ENCODE measurements at places on chromosomes 13 and 19.
A peak's percentile ranks its signal among the peaks of the same experiment; 100 is the strongest.

DNA sequence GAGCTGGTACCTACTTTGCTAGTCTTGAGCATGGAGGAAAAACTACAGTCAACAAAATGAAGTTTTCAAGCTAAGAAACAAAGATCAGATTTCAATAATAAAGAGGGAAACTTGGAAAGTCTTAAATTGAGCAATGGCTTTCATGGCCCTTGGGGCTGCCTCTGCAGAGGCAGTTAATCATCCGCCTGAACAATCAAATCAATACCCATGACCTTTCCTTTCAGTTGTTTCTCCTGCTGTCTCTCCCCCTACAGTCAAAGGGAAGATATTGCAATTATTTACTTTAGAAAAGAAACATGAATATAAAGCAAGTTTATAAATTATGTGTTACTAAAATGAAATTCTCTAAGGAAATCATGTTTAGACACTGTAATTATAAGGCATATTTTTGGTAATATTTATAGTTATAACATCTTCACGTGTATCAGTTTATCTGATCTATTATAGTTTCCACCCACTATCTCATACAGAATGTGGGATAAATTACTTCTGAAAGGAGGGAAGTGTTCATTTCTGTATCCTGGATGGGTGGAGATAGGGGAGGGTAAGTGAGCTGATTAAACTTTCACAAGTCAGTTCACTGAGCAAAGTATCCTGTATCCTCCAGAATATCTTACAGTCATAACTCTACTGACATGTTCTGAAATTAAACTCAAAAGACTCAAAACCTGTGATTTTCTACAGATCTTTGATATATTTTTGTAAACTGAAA is 72.4 kb upstream of the TSC22D1 start:
- H3K4me3 ChIP-seq = no peak overlapping the region
- H3K4me1 ChIP-seq = no peaks in the 10 kb centered on the region
- no peaks in the 10 kb centered on the region for H3K27me3 ChIP-seq
- no peak overlapping the region for H3K27ac ChIP-seq
- H3K36me3 ChIP-seq = no peaks in the 10 kb centered on the region
- no peak for DNase-seq

GRCh38 chr19:2255982-2256685 is at the start of gene JSRP1:
Gene JSRP1, minus strand, starts transcription at chr19:2256417. Its CDS starts 1,103 bp downstream, at chr19:2255314.
- peaks cover 60% of the 10 kb centered on the region for H3K4me1 ChIP-seq
- H3K27me3 ChIP-seq = peaks cover 24% of the 10 kb centered on the region

- no peak overlapping the region for H3K27ac ChIP-seq
- no peaks in the 10 kb centered on the region for H3K4me1 ChIP-seq
- no peak for DNase-seq
- no peaks in the 10 kb centered on the region for H3K27me3 ChIP-seq
- H3K36me3 ChIP-seq = no peaks in the 10 kb centered on the region
These were observed 647.2 kb upstream of the KLHL1 start for GRCh38 chr13:70755456-70755855.

DNA sequence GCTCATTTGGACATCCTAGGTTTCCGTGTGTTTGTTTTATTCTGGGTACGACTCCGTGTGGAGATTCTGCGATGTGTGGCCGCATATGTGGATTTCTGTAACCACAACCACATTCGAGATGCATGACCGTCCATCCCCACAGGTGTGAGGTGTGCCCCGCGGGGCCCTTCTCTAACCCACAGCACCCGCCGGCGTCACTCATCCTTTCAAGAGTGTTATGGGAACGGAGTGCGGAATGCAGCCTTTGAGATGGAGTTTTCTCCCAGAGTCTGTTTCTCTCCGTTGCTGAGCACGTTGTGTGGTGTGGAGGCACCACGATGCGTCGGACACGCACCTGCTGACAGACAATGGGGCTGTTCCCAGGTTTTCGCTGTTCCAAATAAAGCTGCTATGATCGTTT is 40.0 kb downstream of the C13orf46 start:
- peaks cover 2% of the 10 kb centered on the region for H3K27me3 ChIP-seq
- H3K4me1 ChIP-seq = peaks cover 12% of the 10 kb centered on the region
- no peak for DNase-seq
- H3K36me3 ChIP-seq = no peaks in the 10 kb centered on the region
- H3K27ac ChIP-seq = no peak overlapping the region
- H3K4me3 ChIP-seq = no peak overlapping the region

DNA sequence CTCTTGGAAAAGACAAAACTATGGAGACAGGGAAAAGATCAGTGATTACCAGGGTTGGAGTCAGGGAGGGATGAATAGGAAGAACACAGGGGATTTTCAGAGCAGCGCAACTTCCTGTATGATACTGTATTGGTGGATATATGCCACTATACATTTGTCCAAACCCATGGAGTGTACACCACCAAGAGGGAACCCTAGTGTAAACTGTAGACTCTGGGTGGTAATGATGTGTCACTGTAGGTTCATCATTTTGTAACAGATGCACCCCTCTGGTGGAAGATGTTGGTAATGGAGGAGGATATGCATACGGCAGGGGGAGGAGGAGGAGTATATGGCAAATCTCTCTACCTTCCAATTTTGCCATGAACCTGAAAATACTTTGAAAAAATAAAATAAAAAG is 68.1 kb downstream of the UFM1 start:
- no peak overlapping the region for H3K4me3 ChIP-seq
- H3K27me3 ChIP-seq = no peaks in the 10 kb centered on the region
- H3K4me1 ChIP-seq = no peaks in the 10 kb centered on the region

DNA sequence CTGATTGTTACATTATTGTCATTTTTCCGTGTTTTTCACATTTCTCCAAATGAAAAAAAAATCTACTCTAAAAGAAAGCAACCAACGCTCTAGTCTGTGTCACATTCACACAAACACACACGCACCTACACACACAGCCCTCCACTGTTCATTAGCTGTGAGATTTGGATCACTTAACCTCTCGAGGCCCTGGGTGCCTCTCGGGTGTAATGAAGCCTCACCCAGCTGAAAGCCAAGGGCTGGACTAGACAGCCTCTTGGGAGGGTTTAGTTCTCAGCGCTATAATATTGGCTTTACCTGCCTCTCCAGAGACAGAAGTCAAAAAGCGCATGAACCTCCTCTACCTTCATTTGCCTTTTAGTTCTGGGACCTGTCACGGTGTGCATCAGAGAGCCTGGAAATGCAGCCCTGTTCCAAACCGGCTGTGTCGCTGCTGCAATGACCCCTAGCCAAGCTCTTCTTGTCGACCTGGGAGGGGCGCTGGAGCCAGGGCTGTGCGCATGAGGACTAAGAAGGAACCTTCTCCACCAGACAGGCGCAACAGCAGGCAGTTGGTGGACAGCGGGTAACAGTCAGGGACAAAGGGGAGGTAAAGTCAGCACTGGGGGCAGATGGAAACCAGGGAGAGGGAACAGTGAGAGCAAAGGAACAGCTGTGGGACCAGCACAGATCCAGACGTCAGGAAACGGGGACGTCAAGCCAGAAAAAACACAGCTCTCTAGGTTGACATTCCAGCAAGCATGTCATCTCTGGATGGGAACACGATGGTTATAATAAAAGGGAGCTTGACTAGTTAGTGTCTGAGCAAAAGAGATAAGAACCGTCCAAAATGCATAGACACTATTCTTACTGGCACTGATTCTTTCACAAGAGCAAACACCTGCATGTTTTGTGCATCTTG is 375.9 kb downstream of the EFNB2 start:
- no peak for DNase-seq
- no peak overlapping the region for H3K27ac ChIP-seq
- no peaks in the 10 kb centered on the region for H3K4me1 ChIP-seq
- H3K27me3 ChIP-seq = no peaks in the 10 kb centered on the region
- H3K36me3 ChIP-seq = no peaks in the 10 kb centered on the region
- H3K4me3 ChIP-seq = no peak overlapping the region

- H3K27ac ChIP-seq = no peak overlapping the region
- no peak for DNase-seq
- H3K36me3 ChIP-seq = no peaks in the 10 kb centered on the region
- no peak overlapping the region for H3K4me3 ChIP-seq
- no peaks in the 10 kb centered on the region for H3K4me1 ChIP-seq
- no peaks in the 10 kb centered on the region for H3K27me3 ChIP-seq
These were observed 34.3 kb upstream of the STARD13 start for GRCh38 chr13:33319859-33320258.

- DNase-seq = peak; percentile 38
- H3K36me3 ChIP-seq = no peaks in the 10 kb centered on the region
- H3K27me3 ChIP-seq = peaks cover 22% of the 10 kb centered on the region
- H3K27ac ChIP-seq = no peak overlapping the region
- H3K4me3 ChIP-seq = no peak overlapping the region
These were observed 495 bp downstream of the KCNA7 start for GRCh38 chr19:49071860-49072547.

DNA sequence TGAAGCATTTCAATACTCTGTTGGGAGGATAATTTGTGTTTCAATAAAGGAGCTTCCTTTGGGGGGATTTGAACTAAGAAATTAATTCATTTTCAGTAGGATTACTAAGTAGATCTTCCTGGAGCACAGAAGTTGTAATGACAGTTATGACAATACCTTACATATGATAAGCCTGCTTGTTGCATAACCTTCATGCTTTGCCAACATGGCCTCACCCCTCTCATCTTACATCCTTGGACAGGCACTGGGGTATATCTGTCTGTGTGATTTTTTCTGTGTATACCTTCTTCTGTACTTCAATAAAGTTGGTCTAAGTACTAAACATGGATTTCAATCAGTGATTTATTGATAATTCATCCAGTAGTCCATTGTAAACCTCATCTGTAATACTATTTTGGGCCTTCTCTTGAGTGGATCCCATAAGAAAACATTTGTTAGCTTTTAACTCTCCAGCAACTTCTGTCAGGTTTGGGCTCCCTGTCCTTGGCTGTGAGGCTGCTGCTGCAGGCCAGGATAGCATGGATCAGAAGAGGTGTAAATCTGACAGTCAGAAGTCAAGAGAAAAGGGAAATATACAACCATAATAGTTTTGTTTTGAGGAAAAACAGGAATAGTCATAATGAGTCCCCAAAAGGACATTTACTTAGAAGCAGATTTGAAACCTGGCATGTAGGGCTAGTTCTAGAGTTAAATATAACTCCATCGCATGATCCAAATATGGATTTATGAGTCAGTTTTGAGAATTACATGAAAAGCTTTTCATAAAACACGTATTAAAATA is 422.2 kb downstream of the KLF5 start:
- no peak for DNase-seq
- no peak overlapping the region for H3K4me3 ChIP-seq
- H3K27ac ChIP-seq = no peak overlapping the region
- no peaks in the 10 kb centered on the region for H3K27me3 ChIP-seq

DNA sequence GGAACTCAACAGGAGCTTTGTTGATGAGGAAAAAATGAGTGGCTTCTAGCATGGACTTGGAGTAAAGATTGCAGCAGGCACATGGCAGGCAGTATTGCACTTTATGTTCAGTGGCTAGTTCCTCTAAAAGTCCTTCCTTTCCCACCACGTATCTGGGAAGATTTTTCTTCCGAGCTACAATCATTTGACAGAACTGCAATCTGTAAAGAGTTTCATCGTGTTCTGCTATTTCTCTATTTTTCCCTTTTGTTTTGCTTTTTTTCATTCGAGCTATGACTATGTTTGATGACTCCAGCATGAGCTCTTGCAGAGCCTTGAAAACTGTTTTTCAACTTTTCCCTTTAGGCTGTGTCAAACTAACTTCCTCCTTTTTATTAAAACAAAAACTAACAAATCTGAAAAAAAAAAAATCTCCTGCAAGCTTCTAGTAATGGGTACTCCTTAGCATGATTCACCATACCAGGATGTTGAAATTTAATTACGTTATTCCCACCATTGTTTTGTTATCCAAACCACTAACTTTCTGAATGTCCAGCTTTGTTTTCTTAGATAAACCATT is 12.3 kb downstream of the CLDN10 start:
- no peaks in the 10 kb centered on the region for H3K27me3 ChIP-seq
- no peaks in the 10 kb centered on the region for H3K36me3 ChIP-seq
- DNase-seq = no peak
- H3K27ac ChIP-seq = no peak overlapping the region
- no peaks in the 10 kb centered on the region for H3K4me1 ChIP-seq

GRCh38 chr13:94622344-94622743 is 20.7 kb downstream of the GPR180 start:
- H3K4me3 ChIP-seq = no peak overlapping the region
- DNase-seq = no peak
- no peak overlapping the region for H3K27ac ChIP-seq
- no peaks in the 10 kb centered on the region for H3K4me1 ChIP-seq
- peaks cover 31% of the 10 kb centered on the region for H3K36me3 ChIP-seq

DNA sequence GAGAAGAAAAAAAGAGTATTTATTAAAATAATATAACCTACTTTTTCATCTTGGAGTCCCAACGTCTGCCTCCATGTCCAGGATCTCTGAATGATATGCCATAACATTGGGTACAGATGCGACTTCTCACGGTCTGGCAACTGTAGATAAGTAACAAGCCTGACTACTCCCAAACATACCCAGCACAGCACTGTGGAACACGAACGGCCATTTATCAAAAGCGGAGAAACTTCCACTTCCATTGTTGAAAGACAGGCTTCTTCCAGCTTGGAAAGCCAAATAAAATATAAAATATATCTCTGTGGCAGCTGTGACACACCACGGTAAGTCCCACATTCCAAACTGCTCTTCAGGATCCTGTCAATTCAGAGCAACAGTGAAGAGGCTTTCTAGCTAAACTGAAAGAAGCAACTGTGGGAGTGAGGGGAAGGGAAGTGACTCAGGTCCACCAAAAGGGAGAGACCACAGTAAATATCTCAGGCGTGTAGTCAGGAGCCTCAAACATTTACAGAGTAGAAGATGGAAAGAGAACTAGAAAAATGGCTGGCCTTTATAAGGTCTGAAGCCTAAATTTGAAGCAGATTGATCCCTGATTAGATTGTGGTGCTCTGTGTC is 331.7 kb downstream of the LIG4 start:
- no peak overlapping the region for H3K4me3 ChIP-seq
- H3K27me3 ChIP-seq = no peaks in the 10 kb centered on the region
- H3K27ac ChIP-seq = no peak overlapping the region
- no peaks in the 10 kb centered on the region for H3K4me1 ChIP-seq
- no peaks in the 10 kb centered on the region for H3K36me3 ChIP-seq
- no peak for DNase-seq

DNA sequence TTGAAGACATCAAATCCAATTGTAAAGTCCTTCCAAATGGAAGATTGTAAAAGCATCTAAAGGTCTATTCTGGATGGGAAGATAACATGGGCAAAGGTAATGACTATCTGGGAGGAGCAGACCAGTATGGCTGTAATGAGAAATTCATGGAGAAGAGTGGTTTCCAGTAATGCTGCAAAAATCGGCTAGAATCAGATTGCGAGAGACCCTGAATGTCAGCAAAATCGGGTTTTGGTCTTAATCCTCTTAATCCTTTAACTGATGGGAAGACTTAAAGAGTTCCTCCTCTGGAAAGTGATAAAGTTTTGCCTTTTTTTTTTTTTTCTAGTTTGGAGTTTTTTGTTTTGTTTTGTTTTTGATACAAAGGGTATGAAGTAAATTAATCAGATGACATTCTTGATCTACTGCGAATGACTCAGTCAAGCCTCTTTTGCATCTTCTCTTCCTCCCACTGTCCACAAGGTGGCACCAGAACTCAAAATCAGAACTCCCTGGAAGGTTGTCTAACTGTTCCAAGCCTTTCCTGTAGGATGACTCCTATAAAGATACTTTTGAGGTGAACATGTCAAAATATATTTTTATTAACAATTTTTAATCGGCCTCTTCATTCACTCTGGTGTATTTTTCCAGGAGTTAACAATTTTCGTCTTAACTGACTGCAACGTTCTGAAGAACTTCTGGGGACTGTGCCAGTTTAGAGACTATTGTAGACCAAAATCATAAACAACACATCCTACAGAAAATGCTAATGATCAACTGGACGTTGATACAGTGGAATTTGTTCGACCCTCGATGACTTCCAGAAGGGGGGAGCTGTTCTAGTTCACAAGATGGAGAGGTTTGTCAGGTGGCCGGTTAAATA is 213.3 kb upstream of the MIR17HG start:
- H3K36me3 ChIP-seq = no peaks in the 10 kb centered on the region
- no peak for DNase-seq
- no peaks in the 10 kb centered on the region for H3K27me3 ChIP-seq
- H3K4me1 ChIP-seq = no peaks in the 10 kb centered on the region
- no peak overlapping the region for H3K27ac ChIP-seq

All from natural killer cell (primary cell).